ENCODE measurements at places on chromosomes 2 and 18.
A peak's percentile ranks its signal among the peaks of the same experiment; 100 is the strongest.

- peak; percentile 59 for DNase-seq
These were observed 70.9 kb downstream of the ZEB2 start for GRCh38 chr2:144449028-144449406.

DNA sequence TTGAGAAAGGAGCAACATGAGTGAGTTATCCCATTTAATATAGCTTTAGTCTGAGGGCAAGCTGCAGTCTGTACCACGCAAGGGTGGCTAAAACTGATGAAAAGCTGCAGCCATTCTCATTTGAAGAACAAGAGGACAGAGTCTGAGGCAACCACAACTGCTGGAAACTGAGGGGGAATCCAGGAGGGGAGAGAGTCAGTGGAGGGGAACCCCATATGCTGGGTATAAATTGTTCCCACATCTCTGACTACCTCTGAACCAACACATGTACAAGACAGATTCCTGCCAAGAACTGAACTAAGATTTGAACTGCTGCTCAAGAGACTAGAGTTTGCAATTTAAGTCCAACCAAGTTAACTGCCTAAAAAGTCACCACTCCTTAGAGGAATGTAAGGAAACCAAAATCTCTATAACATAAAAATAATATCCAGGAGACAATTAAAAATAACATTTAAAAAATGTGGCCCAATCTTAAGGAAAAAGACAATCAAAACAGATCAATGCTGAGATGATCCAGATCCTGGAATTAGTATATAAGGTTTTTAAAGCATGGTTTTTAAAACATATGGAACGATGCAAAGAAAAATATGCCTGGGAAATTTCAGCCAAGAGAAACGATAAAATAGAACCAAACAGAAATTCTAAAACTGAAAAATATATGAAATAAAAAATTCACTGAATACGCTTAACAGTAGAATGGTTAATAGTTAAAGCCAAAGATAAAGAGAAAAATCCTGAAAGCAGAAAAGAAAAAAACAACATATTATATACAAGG, 11.2 kb downstream of the CWC22 start:
- DNase-seq, result no peak

- peak; percentile 14 for DNase-seq
These were observed 39.5 kb downstream of the TPRKB start for GRCh38 chr2:73697606-73698005.

DNA sequence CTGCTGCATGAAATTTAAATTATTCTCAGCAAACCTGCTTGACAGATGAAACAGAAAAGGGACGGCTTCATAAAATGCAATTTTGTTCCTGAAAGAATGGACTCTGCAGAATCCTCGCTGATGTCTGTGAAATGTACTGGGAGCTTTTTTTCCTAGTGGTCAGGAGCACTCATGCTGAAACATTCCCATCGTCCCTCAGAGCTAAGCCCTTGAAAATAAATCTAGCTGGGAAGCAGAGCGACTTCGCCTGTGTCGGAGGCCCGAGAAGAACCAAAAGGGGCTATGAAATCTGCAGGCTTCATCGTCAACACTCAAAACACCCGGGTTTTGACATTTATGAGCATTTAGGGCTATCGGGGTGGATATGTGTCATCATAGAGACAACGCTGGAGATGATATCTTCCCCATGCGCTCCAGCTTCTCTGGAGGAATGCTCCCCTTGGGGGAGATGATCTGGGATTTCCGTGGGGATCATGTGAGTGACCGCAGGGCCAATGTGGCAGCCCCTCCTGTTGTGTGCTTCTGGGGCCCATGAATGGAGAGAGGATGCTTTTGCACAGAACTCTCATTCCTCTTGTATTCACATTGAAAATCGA, 182.3 kb downstream of the KLHL29 start:
- no peak for DNase-seq

- DNase-seq, result no peak
These were observed 116.8 kb downstream of the XIRP2 start for GRCh38 chr2:167005096-167005495.

- DNase-seq, result peak; percentile 88
These were observed 18.6 kb upstream of the NCL start for GRCh38 chr2:231482806-231483391.

DNA sequence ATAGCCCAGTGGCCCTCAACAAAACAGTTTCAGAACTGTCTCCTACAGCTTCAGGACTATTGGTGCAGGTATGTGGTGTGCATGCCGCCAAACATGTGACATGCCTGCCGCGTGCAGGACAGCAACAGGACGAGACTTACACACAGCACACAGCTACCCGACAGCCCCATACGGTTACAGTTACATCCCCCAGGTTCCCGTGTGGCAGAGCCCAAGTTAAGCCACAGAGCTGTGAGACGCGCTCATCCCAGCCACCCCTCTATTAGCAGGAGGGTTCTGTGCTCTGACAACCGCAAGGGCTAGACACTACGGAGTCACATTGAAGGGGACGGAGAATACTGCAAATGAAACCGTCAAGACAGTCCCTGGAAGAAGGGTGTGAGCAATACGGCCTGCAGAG, 16.4 kb upstream of the TUBB6 start:
- DNase-seq, result no peak

GRCh38 chr2:138182250-138182936, 218.1 kb downstream of the HNMT start:
- DNase-seq, result no peak

DNA sequence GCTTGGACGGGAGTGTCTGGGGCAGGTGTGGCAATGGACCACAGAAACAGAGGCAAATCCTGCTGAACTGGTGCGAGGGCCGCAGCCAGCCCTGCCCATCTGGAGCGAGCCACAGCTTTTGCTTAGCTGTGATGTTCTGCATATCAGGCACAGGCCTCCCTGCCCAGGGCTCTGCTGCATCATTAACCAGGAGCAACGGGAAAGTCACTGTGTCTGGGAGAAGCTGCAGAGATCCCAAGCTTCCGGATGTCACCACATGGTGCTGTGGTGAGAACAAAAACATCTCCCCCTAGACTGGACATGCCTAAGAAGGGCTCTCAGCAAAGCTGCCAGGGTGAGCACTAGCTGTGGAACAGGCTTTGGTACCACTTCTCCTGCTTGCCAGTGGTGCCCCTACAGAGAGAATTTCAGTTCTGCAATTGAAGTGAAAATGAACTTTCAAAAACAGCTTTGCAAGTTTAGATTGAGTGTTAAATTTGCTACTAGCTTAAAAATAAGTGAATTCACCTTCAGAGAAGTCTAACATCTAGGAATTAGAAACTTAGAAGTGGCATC, 172.9 kb upstream of the MYT1L start:
- no peak for DNase-seq

- DNase-seq, result no peak
These were observed 269.4 kb upstream of the TCF4 start for GRCh38 chr18:55857409-55857808.

DNA sequence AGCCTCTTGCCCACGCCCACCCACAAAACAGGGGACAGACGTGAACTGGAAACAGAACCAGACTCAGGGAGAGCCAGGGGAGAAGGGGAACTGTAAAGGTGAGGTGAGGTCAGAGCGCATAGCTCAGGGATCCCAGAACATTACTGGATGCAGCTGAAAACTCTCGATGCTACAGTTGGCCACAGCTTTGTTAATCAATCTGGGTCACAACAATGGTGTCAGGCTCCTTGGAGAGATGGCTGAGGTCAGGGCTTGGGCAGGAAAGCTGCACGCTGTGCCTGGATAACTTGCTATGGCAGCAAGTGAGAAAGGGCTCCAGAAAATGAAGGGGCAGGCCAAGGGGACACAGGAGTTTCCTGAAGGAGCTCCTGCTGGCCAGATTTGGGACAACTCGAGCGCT, 263.3 kb downstream of the TFCP2L1 start:
- DNase-seq, result no peak

DNA sequence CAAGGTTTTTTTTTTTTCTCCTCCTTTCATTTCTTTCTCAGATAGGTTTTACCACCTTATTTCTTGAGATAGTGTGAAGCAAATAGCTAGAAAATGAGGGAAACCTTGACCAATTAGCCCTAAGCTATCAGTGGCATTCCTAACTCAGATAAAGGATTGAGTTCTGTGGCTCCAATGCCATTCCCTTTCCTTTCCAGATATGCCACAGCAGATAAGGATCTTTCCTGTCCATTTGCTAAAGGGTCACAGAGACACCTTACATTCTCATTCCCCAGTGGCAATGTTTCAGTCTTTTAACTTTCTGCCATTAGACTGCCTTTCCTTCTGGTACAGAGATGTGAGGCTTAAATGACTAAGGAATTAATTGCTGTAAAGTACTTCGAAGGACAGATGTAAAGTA, 81.7 kb downstream of the MGAT5 start:
- no peak for DNase-seq

- DNase-seq, result peak; percentile 54
These were observed 209.6 kb upstream of the PIK3C3 start for GRCh38 chr18:41745166-41746049.

GRCh38 chr18:45567123-45567522, 48.2 kb upstream of the SLC14A2 start:
- DNase-seq, result peak; percentile 53

GRCh38 chr2:53913721-53914120, 54.0 kb upstream of the GPR75 start:
- DNase-seq, result peak; percentile 83

DNA sequence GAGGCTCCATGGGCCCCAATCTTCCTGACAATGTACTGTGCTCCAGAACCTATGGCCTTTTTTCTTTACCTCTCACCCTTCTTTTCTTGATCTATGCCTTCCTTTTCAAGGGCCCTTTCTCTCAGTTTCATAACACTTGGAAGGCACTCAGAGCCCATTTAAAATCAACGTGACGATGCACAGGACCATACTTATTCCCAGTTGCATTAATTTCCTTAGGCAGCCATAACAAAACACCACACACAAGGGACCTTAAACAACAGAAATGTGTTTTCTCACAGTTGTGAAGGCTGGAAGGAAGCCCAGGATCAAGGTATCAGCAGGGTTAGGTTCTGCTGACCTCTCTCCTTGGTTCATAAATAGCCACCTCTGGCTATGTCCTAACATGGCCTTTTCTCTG, 414.0 kb upstream of the TNP1 start:
- DNase-seq, result no peak

- DNase-seq, result no peak
These were observed 17.5 kb upstream of the LONRF2 start for GRCh38 chr2:100339823-100340222.

GRCh38 chr2:160576054-160576499, 82.5 kb upstream of the RBMS1 start:
- peak; percentile 53 for DNase-seq

DNA sequence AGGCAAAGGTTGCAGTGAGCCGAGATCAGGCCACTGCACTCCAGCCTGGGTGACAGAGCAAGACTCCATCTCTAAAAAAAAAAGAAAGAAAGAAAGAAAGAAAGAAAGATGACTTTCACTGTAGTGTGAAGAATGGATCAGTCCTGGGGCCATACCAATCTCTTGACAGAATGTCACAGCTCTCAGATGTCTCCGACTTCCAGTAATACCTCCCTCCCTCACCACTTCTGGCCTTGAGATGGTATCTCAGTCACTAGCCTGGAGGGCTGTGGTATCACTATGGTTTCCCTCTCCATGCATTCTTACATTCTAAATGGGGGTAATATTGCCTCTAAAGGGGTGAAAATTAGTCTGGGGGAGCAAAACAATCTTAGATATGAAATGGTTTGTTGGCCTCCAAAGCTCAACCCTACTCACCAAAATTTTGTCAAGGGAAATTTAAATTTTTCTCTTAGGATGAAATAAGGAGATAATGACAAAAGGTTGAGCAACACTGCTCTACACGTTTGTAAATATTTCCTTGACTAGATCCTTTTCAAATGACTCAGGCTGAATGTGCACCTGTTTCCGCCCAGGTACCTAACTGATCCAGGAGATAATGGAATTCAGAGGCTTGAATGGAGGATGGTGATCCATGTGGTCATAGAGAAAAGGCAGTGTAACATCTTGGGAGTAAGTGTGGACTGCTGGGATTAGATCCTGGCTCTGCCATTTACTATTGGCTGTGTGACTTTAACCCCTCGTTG, 19.9 kb upstream of the SPRED2 start:
- DNase-seq, result no peak

DNA sequence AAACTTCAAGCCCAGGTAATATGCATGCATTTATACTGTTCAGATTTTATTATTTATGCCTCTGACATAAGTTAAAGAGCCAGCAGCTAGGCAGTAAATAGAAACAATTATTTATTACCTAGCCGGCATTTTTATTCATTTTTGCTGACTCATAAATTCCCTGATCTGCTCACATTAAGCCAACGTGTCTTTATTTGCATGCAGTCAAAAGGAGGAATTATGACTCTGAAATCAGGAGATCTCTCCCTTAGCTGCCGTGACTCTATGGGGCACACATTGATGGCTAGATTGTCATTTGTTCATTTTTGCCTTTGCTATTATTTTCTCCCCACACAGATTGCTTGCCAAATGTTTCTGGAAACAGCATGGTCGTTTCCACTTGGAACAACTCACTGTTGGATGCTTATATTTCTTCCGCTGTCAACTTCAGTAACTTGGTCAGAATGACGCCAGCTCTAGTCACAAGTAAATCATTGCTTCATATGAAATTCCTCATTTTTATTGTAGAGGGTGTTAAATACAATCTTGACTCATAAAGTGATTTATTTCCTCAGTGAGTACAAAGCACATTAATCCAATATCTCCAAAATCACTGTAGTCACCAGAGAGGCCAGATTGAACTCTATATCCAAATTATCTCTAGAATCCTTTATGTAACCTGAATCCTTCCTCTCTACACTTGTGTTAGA, 15.9 kb upstream of the ZBTB14 start:
- DNase-seq, result peak; percentile 42

- no peak for DNase-seq
These were observed 206.1 kb upstream of the REV1 start for GRCh38 chr2:99695944-99696253.

DNA sequence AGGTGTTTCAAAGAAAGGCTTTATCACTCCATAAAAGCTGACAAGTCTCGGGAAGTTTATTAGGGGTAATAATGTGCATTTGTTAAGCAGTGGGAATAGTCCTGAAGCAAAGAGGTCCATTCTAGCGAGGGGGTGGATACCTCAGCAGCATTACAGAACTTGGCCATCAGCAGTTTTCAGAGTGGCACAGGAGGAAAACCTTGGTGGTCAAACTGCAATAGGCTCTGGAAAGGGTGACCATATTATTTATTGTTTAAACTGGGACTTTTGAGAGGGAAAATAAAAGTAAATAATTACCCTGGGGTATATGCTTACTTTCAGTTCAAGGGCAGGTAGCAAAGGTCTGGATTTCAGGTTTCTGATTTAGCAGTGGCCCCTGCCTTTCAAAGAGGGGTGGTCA, 115.5 kb upstream of the KLHL14 start:
- DNase-seq, result no peak

DNA sequence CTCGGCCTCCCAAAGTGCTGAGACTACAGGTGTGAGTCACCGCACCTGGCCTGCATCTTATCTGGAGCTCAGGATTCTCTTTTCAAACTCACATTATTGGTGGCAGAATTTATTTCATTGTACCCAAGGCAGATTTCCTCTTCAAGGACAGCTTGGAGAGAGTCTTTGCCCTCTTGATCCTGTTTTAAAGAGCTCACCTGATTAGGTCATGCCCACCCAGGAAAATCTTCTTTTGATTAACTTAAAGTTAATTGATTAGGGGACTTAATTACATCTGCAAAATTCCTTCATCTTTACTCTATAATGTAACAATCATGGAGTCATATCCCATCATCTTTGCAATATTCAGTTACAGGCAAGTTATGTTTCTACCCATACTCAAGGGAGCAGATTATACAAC, 346.4 kb downstream of the EPHA4 start:
- DNase-seq, result no peak

GRCh38 chr2:65545837-65546805, 113.7 kb upstream of the SPRED2 start:
- DNase-seq, result peak; percentile 69

- no peak for DNase-seq
These were observed 42.5 kb downstream of the PIEZO2 start for GRCh38 chr18:11106894-11107293.

Data from GM23248 (cell line).